Hematopoietic multipotent progenitor cell treated with erythropoietin and hydrocortisone succinate and interleukin-3 and kit ligand, for 17 days (in vitro differentiated cells): ENCODE measurements at places on chromosomes 6 and 20.

DNA sequence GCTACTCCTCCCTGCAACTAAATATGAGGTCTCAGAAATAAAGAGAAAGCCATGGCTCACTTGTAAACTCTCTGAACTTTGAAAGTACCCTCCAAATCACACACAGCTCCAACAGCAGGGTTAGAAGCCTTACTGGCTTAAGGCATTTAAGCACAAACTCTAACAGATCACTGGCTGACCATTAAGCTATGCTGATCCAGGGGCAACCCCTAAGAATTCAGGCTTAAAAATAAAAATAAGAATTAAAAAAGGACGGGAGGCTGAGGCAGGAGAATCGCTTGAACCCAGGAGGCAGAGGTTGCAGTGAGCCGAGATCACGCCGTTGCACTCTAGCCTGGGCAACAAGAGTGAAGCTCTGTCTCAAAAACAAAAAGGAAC is 21.8 kb downstream of the HLA-E start:
- DNase-seq = no peak

GRCh38 chr6:15431762-15432483 is 186.1 kb downstream of the JARID2 start:
- DNase-seq = no peak

DNA sequence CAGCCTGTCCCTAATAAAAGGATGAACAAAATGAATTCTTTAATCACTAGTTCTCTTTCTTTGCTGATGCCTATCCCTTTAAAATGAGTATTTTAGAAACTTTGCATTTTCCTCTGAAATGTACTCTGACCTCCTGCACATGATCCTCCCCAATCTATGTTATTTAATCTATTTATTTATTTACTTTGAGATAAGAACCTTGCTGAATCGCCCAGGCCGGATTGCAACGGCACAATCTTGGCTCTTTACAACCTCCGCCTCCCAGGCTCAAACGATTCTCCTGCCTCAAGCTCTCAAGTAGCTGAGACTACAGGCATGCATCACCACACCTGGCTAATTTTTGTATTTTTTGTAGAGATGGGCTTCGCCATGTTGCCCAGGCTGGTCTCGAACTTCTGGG is 27.9 kb downstream of the ADTRP start:
- no peak for DNase-seq

GRCh38 chr20:50536333-50536732 is 26.1 kb downstream of the PTPN1 start:
- DNase-seq = no peak

DNA sequence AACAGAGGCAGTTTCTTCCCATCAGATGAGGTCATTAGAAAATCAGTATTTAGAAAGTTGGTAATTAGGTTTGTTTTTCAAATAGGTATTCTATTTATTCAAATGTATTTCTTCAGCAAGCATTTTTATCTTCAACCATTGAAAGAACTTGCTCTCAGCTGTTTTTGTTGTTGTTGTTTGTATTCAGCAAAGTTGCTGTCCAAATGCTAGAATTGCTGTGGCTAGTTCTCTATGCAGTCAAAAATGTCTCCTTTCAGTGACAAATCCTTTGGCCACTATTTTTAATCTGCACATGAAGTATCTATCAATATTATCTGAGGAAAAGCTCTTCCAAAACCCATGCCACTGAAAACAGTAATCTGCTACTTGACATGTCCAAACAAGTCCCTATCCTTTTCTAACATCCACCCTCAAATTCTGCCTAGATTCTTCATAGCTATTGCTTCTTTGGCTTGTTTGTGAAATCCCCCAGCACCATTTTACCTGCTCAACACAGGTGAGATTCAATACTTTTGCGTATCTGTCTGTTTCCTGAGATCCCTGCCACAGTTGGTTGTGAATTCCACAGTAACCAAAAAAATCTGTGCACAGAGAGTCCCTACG is 1005.4 kb downstream of the GRIK2 start:
- no peak for DNase-seq

GRCh38 chr6:143539106-143539505 is 27.6 kb upstream of the FUCA2 start:
- DNase-seq = no peak

- DNase-seq = no peak
Measured at GRCh38 chr6:160895562-160895961, 96.0 kb upstream of the MAP3K4 start.

- no peak for DNase-seq
Measured at GRCh38 chr20:22771706-22772105, 187.3 kb upstream of the FOXA2 start.

DNA sequence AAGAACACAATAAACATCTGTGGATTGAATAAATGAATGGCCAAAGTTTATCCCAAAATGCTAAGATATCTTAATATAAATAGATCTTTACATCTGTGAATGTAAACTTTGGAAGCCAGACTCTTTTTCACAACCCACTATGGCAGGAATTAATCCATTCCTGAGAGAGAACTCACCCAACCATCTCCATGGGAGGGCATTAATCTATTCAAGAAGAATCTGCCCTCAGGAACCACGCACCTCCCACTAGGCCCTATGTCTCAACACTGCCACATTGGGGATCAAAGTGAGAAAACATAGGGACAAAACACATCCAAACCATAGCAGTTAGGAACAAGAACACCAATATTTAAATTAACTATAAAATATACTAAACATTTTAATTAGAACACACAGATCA is 3.4 kb downstream of the UBE3D start:
- no peak for DNase-seq

GRCh38 chr20:46085179-46085851 is 4.4 kb downstream of the NCOA5 start:
- DNase-seq = no peak

- no peak for DNase-seq
Measured at GRCh38 chr6:44178424-44179071, 19.9 kb downstream of the CAPN11 start.

DNA sequence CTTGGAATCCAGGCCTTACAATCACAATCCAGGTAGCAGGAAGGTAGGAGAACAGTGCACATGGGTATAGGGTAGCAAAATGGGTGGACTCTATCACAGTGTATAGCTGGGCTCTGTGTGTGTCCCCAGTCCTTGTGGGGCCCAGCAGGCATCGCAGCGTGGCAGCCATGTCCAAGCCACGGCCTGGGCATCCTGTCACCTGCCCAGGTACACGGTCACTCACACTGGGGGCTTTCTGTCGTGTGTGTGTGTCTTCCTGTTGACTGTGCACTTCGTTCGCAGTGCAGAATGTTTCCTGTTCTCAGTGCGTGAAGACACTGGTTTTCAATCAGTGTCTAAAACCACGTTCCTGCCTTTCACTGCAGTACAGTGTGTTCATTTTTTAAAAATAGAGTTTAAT is 523.2 kb upstream of the JARID2 start:
- no peak for DNase-seq

GRCh38 chr6:63690221-63690620 is 54.6 kb downstream of the PHF3 start:
- DNase-seq = no peak

DNA sequence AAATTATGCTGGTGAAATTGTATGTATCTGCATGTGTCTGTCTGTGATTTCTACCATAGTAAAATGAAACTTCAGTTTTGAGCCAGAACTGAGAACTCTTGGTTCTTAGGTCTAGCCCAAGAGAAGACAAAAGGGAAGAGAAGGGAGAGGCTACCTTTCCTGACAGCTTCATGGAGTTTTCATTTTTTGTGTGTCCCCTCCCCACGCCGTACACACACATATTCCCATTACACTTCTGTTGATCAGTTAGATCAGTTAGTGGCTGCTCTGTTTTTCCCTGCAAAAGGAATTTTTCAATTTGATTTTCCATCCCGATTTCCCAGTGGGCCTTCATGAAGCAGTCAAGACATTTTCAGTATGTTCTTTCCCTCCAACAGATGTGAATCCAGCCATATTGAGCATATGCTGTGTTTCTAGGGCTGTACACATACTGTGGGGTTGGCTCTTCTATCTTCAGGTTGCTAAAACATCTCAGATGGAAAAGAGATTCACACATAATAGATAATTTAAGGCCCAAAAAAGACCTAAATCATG is 52.5 kb downstream of the HIVEP1 start:
- DNase-seq = no peak

- DNase-seq = no peak
Measured at GRCh38 chr6:131724114-131724513, 13.3 kb upstream of the CTAGE9 start.

GRCh38 chr6:152426276-152426675 is 210.9 kb downstream of the SYNE1 start:
- DNase-seq = no peak

GRCh38 chr6:86888301-86888700 is 49.0 kb upstream of the HTR1E start:
- DNase-seq = no peak

DNA sequence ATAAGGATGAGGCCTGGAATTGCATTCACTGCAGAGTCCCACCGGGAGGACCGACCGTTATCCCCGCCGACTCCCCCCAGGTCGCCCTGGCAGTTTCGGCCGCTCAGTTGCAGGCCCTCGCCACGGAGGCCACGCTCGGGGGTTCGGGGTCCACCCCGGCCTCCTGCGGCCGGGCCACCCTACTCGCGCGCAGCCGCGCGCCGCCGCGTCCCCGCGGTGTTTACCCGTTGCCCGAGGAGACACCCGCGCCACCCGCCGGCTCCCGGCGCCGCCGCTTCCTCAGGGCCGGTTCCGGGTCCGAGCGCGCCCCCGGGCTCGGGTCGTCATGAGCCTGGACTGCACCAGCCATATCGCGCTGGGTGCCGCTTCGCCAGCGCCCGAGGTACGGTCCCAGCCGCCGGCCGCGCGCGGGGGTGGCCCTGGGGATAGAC is at the start of gene CCDC170:
Gene CCDC170, plus strand, starts transcription at position 214 of the 431 bp plus-strand sequence. Its CDS starts 112 bp downstream, at position 326.
- DNase-seq = no peak

- no peak for DNase-seq
Measured at GRCh38 chr6:106547601-106548453, 81.5 kb downstream of the RTN4IP1 start.

DNA sequence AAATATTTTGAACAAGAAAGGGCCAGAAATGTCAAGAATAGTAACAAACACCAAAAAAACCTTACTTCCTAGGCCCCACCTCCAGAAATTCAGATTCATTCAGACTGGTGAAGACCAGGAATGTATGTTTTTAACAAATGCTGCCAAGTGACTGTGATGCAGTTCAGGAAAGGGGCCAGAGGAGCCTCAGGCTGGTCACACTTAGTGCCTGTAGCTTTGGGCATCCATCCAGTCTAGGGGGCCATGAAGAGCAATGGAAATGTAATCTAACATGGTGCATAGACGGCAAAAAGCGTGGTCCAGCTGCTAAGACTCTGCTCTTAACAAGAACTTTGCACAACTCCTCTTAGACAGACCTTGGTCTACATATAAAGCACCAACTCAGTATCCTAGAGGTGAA is 7.1 kb downstream of the GJA1 start:
- no peak for DNase-seq

GRCh38 chr6:5898102-5898501 is 108.6 kb downstream of the NRN1 start:
- DNase-seq = no peak

DNA sequence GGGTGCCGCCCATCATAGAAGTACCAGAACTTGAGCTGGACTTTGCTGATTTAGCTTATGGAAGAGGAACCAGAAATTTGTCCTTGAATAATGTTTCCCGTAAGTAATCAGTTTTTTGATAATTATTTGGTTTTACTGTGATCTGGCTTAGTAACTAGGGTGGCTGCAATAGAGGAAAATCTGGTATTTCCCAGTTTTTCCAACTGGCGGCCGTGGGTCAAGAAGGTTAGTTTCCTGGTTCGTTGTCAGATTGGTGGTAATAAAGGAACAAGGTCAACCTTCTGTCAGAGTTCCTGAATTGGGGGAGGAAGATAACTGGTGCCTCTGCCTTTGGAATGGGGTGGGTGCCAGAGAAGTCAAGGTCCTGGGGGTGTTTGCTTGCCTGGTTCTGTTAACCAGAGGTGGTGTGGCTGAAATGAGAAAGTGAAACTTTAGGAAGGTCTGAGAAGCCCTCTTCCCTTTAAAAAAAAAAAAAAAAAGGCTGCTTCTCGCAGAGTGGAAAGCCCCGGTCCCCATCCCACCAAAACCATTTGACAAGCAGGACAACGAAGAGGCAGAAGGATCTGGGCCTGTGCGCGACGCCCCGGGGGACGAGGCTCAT is at the start of gene CALHM6:
Gene CALHM6, plus strand, starts transcription at position 45 of the 601 bp plus-strand sequence. Its CDS starts 555 bp downstream, at position 600.
- DNase-seq = no peak

- no peak for DNase-seq
Measured at GRCh38 chr6:110491644-110492317, 15.4 kb upstream of the SLC22A16 start.

DNA sequence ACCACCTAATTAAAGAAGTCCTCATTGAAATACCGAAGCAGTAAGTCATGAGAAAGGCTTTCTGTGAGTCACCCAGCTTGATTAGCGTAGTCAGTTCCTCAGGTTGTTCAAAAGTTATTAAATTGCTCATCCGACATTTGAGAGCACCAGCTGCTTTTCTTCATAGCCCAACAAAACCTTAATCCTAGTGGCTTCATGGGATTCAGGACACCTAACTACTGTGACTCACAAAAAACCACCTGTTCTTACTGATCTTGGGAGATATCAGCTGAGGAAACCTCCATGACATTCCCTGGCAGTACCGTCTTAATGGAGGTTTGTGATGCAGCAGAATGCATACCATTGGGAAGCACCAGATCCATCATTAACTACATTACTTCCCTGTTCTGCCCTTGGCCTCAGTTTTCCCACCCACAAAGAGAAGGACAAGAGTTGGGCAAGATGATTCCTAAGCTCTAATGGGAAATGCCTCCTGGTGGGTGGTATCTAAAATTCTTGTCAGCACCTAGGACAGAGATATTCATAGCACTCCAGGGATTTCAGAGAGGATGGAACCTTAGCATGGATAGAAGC is 103.8 kb downstream of the KHDC1L start:
- DNase-seq = no peak

- no peak for DNase-seq
Measured at GRCh38 chr6:24646771-24647170, 780 bp upstream of the KIAA0319 start.

DNA sequence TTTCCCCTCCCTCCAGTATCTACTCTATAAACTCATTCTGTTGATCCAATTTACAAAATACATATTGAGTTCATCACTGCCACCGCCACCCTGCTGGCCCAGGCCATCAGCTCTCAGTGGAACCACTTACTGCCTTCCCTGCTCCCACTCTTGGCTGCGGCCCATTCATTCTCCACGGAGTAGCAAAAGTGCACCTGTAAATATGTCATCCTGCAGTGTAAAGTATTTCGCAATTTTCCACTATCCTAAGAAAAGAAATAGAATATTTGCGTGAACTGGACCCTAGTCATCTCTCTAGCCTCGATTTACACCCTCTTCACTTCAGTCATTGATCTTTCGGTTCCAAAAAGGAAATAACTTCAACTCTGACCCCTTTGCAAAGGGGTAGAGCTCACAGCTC is 258.3 kb upstream of the TFAP2D start:
- no peak for DNase-seq

DNA sequence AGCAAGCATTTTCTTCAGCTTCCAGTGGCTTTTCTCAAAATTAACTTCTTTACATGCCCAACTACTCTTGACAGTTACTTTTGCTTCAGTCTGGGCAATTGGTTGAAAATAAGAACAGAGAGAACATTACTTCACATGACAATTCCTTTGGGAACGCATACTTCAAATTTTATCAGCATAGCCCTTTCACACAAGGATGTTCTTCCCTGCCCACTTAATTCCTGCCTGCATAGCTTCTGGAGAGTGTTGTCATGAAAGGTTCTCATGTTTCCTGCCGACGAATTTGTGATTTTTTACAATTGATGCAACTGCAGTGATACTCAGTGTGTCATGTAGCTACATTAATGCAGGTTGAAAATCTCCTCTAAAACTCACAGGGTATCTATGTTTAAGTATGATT is 22.0 kb upstream of the SNRNP48 start:
- no peak for DNase-seq
